ENCODE measurements at places on chromosomes 11 and 22. TPM values are rescaled to one million over a fixed set of nuclear protein-coding genes. Genes with fewer than 3 reads are reported as not detected.

DNA sequence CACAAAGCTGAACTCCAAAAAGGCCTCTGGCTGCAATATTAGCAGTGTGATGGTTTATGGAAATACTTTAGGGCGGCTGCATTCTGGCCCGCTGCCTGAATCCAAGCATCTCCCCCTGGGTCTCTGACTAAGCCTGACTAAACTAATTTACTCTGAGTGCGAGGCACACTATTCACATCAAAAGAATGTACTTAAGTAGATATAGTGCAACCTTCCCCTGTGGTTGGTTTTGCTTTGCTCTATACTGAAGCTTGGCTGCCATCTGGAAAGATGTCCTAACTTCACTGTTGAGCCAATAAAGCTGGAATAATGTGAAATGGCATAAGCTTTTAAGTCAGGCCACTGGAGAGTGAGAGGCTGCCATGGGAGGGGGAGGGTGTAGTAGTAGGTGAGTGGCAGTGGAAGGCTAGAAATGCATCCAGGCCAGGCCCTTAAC lies 321.6 kb downstream of the AASDHPPT start:
- DNase-seq = no peak

DNA sequence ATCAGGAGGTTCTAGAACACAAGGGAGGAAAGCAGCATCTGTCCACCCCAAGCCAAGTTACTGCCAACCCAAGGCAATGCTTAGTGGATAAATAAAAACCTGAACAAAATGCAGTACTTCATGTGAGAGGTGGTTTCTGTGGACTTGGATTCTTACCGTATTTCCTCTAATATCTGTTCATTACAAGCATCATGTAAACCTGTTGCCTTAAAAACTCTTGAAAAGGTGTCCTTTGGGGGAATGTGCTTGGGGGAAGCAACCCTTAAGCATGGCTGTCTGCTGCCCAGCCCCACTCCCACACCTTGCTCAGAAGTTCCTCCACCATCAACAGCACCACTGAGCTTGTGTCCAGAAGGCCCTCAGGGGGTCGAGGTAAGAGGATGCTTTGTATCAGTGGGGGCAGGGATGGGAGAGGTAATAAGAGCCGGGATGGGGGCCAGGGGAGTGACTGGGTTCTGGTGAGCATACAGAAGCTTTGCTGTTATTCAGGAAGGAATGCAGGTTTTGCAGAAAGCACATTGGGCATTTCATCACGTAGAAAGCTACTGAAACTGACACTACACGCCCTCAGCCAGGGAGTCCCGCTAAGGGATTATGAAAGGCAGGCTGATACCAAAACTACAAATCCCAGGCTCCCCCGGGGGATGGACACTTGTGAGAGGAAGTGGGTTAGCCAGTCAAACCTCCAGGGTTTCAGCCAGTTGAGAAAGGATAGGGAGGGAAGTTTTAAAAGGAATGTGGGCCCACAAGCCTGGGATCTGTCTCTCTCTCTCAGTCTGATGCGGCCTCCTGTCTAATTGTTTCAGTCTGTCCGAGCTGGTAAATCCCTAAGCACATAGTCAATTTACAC lies 52.0 kb downstream of the KCNJ1 start:
- peak; percentile 32 for DNase-seq

DNA sequence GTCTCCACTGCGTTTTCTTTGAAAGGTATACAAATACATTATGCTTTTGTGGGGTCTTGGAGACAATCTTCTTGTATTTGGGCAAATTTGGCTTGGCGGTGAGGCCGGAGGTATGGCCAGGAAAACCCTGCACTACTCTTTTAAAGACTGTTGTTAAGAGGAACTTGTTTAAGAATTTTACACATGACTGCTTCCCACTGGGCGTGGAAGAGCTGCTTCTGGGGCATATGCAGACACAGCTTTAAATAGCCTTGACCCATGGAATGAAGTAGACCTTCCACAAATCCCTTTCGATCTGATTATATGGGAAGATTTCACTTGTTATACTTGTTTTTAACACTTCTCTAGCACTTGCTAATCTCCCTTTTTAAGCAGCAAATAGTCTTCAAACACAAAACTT lies 453.6 kb downstream of the MN1 start:
- DNase-seq = no peak

AGBL2 gene
- total RNA-seq = 3.2 TPM

DNA sequence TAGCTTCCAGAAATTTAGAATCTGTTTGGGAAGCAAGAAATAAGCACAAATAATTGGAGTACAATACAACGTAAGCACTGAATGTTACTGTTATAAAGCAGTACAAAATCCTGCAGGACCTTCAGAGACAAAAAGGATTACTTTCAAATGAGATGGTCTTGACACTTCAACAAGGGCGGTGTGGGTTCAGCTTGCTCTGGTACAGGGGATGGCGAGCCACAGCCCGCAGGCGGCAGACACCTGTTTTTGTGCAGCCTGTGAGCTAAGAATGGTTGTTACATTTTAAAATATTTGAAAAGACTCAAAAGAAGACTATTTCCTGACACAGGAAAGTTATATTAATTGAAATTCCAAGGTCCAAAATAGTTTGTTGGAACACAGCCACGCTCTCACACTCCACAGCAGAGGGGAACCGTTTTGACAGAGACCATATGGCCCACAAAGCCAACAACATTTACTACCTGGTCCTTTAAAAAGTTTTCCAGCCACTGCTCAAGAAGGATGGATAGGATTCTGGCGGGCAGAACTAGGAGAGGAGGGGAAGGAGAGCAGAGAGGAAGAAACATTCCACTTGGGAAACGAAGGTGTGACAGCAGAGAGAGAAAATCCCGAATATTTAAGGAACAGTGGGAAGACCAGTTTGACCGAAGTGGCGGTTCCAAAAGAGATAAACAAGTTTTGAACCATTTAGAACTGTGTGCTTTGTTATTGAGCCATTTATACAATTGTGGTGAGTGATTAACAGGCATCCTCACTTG lies 6.3 kb downstream of the PRDM10 start:
- DNase-seq = no peak

- DNase-seq = no peak
Observed at GRCh38 chr11:70019576-70020011, 58.5 kb upstream of the ANO1 start.

GRCh38 chr11:44773351-44773965 lies 46.7 kb downstream of the TSPAN18 start:
- DNase-seq = no peak
